ENCODE measurements at places on chromosomes 2 and 18.

- no peak for DNase-seq
Measured at GRCh38 chr18:8084160-8084559, 517.0 kb downstream of the PTPRM start.

GRCh38 chr2:29239209-29239960 is 124.2 kb downstream of the CLIP4 start:
- no peak for DNase-seq

DNA sequence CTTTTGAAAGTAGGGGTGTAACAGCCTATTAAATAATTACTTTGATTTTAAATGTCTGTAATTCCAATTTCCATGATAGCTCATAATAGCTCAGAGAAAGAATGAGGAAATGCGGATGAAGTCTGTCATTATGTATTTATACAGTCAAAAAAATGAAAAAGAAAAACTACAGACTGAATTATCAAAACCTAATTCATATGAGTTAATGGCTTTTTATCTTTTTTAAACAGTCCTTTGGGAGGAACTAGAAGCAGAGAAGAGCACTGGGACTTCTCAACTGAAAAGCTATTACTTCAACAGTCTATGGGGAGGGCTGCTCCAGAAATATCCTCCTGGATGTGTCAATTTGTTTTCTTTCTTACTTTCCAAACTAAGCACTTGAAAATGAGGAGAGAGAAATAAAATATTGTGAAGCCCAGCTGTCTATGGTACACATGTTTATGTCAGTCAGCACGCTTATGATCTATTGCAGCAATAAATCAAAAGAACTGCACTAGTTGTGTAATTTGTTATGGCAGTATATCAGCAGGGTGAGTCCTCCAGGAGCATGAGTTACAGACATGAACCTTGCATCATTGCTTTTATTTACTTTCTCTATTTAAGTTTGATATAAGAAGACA is 1550.2 kb downstream of the LRP1B start:
- DNase-seq: no peak

GRCh38 chr2:145020694-145021093 is 500.8 kb upstream of the ZEB2 start:
- DNase-seq: no peak

DNA sequence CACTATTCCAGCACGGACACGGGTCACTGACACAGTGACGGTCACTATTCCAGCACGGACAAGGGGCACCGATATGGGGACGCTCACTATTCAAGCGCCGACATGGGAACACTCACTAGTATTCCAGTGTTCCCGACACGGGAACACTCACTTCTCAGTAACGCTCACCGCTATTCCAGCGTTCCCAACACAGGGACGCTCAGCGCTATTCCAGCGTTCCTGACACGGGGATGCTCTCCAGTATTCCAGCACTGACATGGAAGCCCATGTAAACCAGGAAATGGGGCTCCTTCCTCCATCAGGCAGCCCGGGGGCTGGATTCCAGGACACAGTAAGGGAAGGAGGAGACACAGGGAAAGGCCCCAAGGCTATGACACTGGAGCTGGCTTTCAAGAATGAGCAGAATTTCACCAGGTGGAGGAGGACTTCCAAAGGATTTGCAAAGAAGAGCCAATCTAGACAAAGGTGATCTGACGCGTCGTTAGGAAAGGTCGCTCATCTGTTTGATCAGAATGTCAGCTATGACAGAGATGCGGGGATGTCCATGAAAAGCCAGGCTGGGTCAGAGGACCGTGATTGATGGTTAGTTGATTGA is 196.1 kb downstream of the EIPR1 start:
- no peak for DNase-seq

DNA sequence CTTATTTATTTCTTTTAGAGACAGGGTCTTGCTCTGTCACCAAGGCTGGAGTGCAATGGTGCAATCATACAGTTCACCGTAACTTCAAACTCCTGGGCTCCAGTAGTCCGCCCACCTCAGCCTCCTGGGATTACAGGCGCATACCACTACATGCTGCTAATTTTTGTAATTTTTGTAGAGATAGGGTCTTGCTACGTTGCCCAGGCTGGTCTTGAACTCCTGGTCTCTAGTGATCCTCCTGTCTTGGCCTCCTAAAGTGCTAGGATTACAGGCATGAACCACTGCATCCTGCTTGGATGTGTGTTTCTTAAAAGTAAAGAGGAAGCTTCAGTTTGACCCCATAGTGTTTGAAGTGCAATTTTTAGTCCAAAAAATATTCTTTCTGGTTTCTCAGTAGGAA is 105.0 kb upstream of the KIF5C start:
- no peak for DNase-seq

DNA sequence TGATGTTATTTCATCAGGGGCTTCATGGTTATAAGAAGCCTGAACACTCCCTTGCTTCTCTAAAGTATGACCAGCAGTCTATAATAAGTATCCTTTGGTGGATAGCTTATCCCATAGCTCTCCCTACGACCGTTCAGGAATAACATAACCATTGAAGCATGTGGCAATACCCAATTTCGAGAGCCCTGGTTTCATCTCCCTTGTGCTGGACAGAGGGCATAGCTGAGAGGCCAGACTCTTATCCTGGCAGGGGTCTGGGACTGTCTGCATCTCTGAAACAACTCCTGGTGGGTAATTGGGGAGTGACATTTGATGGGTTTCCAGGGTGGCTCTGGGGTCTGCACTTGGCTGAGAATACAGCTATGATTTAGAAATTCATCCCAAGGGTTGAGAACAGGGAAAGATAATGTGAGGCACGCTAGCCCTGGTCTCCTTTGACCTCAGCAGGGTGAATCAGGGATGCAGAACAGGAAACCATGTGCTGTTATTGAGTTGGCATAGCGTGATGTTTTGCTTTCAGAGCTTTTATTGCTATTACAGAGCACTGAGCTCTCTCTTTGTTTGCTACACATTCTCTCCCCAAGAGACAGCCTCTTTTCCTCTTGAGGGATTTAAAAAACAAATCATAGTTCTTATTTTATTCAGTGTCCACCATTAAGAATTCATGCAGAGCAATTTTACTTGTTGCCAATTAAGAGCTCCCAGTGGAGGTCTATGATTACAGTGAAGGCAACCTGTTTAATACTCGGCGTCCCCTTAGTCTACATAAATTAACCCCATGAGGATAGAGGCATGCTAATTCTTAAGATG is 274.5 kb downstream of the NCKAP5 start:
- no peak for DNase-seq

DNA sequence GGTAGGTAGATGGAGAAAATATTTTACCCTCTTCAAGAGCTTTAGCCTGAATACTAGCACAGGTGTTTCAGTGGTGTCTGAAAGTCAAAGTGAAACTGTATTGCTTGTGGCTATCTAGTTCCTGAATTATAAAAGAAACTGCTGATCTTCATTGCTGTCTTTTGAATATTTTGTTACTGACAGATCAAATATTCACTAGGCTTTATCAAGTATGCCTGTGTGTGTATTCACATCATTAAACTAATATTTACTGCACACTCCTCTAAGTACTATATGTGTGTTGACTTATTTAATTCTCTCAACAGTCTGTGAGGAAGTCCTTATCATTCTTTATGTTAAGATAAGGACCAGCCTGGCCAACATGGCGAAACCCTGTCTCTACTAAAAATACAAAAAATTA is 139.6 kb downstream of the SOCS6 start:
- DNase-seq: no peak

DNA sequence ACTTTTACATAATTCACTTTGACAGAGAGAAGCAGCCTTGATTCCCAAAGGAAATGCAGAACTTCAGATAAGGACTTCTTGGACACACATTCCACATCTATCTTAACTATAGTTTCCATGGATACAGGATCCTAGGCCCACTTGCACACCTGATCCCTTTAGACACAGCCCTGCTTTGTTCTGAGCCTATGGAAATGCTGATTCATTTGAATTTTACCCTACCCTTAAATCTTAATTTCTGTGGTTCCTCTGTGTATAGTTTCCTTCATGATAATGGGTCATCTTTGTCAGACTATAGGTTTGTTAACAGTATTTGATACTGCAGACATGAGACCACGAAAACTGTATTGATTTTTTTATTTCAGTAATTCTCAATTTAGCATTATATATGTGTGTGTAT is 77.4 kb downstream of the ACTR3 start:
- DNase-seq: no peak

- no peak for DNase-seq
Measured at GRCh38 chr2:72026819-72027425, 120.7 kb downstream of the CYP26B1 start.

Measured in stimulated activated CD4-positive, alpha-beta T cell treated with anti-CD3 and anti-CD28 coated beads, Interleukin-4, amount 100 ng/mL, for 1 hour (primary cell).